ENCODE measurements at places on chromosomes 6 and 20.
A peak's percentile ranks its signal among the peaks of the same experiment; 100 is the strongest.

DNA sequence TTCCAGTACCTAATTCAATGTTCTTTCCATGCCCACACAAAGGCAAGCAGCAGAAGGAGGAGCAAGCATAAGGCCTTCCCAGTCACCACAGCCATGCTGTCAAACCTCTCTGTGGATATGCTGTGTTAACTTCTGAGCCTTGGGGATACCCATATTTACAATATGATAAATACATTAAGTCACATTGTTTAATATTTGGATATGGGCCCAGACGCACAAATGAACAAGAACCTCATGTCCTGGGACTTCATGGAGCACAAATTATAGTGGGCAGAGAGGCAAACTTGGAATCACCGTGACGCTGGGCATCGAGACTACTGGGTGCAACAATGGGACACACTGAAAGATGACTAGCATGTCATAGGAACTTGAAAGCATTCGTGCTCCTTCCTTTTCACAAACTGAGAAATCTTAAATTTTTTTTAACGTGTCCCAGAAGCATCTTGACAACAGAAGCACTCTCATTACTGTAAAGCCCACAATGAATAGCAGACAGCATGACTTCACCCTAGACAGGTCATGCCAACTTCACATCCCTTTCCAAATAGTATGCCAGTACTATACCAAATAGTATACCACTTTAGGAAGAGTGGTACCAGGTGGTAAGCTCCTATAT is 16.0 kb downstream of the SOD2 start:
- DNase-seq, result no peak

DNA sequence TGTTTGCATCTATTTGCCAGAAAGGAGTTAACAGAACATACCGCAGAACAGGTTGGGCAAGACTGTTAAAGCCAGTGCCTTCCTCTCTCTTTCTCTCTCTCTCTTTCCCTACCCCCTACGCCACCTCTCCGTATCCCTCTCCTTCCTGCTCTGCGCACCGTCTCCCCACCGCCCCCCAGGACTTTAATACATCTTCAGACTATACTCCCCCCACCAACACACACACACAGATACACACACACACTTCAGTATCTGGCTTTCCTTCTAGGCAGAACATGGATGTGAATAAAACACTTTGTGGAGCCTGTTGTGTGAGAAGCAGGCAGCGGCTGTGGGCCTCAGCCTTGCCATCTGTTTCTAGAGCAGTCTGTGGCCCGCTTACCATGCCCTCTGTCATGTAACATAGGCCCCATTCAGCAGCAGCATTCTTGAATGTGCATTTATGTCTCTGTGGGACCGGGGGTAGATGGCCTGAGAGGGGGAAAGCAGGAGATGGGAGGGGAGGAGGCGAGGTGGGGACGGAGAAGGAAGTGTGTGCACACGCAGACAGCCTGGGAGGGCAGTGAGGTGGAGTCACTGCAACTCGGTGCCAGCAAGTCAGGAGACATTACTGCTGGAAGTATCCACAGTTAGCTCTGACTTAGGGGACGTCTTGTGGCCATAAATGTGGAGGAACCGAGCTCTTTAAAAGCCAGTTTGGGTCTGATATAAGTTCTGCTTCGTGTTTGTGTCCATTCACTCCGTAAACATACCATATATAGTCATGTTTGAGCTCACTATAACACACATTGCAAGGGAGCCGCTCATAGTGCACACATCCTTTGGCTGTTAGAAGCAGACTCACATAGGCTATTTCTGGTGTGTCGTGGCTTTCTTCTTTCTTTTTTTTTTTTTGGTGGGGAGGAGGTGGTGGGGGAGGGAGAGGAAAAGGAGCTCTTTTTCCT is 38.4 kb downstream of the RREB1 start:
- peak; percentile 61 for DNase-seq

DNA sequence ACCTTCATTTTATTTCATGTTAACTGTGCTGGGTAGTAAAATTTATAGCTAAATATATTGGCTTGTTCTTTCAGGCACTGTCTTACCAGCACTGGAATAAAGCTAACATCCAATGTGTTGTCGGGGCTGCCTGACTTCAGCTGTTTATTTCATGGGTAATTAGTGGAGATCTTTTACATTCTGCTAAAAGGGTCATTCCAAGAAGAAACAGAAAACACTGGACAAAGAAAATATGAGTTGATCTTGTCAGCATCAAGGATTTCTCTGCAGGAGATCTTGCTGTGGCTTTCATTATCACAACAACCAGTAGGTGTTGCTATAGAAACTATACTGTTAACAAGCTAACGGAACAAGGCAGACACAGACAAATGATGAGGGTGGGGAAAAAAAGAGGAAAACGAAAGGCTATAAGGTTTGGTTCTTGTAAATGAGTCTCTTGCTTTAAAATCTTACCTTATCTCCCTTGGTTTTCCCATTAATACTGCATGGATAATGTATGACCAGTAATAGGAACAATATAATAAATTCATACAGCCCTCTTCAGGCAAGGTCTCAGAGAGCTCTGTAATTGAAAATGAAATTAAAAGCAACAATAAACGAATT is 206.8 kb downstream of the SIM1 start:
- DNase-seq, result peak; percentile 83

DNA sequence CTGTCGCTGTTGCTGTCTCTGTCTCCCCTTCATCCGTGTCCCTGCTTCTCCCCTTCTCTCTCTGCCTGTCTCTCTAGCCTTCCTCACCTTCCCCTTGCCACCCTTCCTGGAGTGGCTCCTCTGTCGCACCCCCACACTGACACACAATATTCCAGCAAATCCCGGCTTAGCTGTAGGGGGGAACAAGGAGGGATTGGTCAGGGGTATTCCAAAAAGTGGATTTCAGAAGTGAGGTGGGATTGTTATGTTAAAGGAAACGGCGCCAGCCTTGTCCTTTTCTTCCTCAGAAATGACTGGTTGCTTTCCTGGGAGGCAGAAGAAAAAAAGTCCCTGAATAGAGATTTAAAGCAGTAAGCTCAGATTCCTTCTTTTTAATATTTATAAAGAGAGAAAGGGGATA is 76.3 kb upstream of the SIRPA start:
- no peak for DNase-seq

DNA sequence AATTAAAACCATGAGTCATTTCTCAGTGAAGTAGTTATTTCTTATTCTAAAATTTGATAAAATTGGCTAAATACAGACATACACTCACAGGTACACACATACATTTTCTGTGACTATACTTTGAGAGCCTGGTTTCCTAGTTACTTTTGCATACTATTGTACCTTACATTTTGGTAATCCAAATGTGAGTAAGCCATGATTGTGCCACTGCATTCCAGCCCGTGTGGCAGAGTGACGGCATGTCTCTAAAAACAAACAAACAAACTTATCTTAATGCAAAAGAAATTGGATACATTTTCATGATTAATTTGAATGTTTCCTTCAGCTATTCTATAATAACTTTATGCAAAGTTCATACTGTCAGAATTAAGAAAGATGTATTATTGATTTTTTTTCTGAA is 628.8 kb downstream of the GRIK2 start:
- DNase-seq, result no peak

DNA sequence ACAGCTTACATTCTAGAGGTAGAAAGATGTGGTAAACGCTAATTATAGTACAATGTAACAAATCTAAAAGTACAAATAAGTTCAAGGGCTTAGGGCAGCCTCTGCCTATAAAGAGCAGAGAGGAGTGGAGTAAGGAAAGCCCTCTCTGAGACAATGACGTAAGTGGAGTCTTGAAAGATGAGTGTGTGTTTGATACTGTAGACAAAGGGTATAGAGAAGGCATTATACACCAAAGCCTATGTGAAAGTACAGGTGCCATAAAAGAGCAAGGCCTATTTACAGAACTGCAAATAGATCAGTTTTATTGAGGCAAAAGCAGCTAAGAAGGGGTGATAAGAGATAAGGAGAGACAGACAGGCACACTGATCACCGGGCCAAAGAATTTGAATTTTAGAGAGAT is 10.9 kb downstream of the GOPC start:
- peak; percentile 57 for DNase-seq

DNA sequence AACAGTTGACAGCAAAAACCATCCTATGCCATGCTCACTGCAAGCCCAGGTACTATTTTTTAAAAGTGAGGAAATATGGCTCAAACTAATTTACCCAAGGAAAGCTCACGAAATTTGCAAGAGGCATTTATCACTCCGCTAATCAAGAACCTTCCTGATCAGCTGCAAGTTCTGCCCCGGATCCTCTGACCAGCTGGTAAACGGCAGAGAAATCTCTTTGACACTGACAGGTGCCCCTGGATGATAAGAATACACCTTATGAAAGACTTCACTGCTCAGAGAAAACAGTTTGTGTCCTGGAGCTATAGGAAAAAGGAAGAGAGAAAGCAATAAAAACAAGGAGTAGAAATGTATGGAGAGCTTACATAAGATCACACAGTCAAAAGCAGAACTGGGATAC is 6.4 kb downstream of the CNKSR3 start:
- DNase-seq, result no peak

DNA sequence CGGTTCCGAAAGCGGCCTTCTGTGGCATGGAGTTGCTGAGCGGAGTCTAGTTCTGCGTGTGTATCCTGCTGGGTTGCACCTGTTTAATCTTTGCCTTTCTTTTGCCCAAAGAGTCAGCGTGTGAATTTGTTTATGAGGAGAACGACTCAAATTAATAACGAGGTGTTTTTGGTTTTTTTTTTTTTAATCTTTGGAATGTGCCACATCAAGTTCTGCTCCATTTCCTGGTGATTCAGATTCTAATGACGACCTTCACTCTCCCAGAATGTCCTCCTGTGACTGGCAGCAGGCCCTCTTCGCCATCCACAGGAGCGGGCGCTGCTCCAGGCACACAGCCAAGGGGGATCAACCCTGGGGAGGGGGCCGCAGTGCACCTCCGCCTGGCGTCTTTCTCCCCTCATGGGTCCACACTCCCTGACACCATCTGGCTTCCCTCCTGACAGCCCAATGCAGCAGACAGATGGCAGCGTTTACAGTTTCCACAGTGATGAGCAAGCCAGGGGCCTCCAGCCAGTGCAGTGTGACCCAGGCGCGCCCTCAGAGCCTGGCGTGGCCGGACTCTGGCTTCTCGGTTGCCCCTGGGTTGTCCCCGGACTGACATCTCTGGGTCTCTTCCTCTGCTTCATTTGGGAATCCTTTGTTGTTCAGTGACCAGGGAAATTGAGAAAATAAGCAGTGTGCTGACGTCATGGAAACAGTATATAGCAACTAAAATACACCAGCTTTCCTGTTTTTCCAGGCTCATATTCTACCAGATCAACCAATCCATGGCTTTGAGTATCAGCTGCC is 27.5 kb upstream of the AFDN start:
- DNase-seq, result no peak

DNA sequence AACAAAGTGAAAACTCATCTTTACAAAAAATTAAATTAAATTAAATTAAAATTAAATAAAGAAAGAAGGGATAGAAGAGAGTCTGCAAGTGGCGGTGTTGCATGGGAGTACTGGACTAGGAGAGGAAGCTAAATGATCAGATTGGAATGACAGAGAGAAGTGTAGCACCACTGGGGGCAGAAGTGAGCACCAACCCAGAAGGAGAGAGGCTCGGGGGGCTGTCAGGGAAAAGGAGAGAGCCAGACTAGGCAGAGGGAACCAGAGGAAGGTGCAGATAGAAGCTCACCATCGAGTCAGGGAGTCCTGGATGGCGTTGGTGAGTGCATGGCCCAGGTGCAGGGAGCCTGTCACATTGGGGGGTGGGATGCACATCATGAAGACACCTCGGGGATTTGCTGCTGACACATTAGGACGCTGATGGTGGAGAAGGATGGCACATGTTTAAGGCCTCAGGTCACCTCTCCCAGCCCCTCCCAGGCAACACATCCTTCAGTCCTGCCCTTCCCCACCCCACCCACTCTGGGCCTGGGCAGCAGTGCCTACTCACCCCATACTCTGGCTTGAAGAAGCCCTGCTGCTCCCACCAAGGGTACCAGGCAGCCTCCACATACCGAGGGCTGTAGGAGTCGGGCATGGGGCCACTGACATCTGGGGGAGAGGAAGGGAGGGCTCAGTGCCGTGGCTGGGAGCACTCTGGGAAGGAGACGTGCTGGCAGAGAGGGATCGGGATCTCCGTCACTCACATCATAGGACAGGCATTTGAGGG is 4.0 kb downstream of the VARS1 start:
- peak; percentile 37 for DNase-seq

- peak; percentile 12 for DNase-seq
Measured at GRCh38 chr6:129342796-129343195, 367.2 kb downstream of the ARHGAP18 start.

DNA sequence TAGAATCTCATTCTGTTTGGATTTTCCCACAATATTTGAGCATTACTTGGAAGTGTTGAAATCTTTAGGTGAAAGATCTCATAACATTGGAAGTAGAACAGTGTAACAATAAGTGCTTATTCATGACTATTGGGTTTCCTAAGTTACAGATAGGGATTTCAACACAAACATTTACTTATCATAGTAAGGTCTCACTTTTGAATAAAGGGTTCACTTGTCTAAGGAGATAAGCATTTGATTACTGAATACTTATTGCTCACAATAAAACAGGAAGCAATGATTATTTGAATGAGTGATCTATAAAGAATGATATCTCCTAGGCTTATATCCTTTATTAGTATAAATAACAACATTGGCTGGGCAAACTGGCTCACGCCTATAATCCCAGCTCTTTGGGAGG is 14.8 kb downstream of the DDX43 start:
- DNase-seq, result no peak

DNA sequence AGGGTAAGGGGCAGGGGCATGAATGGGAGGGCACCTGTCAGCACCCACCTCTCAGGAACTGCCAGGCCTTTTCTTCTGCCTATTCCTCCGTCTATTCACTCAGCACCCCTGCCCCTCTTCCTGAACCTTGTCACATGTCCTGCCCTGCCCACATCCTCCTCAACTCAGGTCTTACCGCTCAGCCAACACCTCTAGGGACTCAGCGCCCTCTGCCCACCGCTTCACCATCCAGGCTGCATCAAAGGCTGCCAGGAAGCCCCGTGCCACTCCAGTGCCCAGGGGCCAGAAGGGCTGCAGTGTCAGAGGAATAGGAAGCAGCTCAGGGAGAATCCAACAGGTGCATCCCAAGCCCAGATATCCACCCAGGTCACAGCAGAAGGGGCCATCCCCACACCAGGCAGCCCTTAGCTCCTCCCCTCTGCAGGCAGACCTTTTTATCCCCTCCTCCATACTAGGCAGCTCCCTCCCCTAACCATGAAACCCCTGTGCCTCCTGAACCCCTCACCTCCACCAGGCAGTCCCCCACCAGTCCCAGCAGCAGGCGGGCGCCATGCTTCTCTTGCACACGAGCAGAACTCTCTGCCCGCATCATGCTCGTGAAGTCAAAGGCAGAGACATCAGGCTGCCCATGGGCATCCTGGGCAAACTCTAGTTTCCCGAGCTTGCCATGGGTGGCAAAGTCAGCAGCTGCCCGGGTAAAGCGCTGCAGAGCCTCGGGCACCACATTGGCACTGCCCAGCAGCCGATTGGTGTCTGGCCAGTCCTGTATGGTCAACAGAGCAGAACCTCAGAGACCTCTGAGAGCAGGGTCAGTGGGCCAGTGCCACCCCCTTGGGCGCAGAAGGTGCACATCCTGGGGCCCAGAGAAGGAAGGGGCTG is 5.5 kb downstream of the MICAL1 start:
- no peak for DNase-seq

- DNase-seq, result peak; percentile 34
Measured at GRCh38 chr6:26455357-26455970, 2.3 kb upstream of the BTN2A1 start.

Measured in iris pigment epithelial cell (primary cell).